Stimulated activated CD4-positive, alpha-beta T cell treated with anti-CD3 and anti-CD28 coated beads, Interleukin-1b, Interleukin-23, amount 100 ng/mL, for 1 hour (primary cell): ENCODE measurements at places on chromosomes 4 and X.
A peak's percentile ranks its signal among the peaks of the same experiment; 100 is the strongest.

- DNase-seq = no peak
Measured at GRCh38 chrX:110125446-110126162, 122.7 kb downstream of the TMEM164 start.

DNA sequence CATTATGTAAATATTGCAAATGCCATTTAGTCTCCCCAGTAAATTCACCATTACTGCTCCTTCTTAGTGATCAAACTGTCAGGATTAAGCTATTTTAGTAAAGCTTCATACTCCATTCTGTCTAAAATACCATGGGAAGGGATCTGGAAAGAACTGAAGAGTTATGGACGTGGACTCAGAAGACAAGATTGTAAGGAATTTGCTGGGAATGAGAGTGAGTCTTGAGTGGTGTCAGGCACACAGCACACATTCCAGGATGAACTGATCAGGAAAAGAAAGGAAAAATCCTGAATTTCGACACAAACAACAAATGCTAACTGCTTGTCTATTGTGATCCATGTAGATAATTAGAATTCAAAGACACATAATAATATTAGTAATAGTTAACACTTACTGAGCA lies 311.0 kb downstream of the CENPC start:
- no peak for DNase-seq

DNA sequence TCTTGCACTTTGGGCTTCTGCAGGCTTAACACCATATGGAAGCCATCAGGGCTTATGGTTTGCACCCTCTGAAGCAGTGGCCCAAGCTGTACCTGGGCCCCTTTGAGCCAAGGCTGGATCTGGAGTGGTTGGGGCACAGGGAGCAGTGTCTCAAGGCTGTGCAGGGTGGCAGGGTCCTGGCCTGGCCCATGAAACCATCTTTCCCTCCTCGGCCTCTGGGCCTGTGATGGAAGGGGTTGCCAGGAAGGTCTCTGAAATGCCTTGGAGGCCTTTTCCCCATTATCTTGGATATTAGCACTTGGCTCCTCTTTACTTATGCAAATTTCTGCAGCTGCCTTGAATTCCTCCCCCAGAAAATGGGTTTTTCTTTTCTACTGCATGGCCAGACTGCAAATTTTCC lies 134.7 kb upstream of the USP9X start:
- no peak for DNase-seq

DNA sequence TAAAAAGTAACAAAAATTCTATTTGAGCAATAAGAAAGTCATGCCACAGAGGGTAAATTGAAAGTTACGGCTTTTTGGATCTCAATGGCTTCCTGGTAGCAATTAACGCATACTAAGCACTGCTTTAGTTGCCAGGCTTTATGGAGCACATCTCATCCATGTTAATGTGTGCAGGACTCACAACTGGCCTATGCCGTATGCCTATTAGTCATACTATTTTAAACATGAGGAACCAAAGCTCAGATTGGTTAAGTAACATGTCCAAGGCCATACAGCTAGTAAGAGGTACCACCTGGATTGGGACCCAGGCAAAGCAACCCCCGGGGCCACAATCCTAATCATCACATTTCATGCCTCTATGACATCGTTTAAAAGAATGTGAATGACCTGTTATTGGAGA lies 17.1 kb downstream of the DAPP1 start:
- no peak for DNase-seq

GRCh38 chrX:136755411-136755810 lies 25.3 kb downstream of the ARHGEF6 start:
- DNase-seq = no peak

DNA sequence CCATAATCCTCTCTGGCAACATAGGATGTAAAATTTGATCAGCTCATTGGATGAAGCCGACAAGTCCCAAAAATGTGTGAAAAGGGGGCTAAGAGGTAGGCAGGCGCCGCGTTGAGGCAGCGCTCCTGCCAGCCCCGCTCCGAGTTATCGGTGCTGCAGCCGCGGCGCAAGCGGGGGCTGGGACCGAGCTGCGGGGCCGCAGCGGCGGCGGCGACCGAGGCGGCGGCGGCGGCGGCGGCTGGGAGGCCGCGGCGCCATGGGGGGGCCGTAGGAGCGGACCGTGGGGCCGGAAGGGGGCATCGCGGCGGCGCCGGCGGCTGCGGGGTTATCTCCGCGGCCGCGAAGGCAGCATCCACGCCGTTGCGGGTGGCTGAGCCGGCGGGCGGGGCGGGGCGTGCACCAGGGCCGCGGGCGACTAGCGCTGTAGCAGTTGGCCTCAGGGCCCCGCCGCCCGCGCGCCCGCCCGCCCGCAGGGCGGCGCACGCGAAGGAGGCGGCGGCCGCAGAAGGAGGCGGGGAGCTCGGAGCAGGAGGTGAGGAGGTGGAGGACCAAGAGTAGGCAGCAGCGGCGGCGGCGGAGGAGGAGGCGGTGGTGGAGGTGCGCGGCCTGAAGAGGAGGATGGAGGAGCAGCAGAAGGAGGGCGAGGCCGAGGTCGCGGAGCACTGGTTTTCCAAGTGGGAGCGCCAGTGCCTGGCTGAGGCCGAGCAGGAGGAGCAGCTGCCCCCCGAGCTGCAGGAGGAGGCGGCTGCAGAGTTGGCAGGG lies 126.0 kb upstream of the CXorf66 start:
- no peak for DNase-seq

DNA sequence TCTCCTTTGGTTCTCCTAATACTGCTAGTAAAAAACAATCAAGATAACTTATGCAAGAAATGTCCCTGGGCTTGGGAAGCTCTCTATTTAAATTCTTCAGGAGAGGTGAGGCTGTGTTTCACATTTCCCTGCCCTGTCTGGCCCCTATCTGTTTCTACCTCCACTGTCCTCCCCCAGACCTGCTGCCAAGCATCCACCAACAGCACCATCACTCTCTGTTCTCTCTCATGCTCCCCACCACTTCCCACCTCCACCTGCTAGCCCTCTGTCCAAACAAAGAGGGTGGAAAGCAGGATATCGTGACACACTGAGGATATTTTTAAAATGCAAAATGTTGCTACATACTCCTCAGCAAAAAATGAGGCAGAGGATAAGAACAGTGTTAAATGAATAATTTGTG lies 88.4 kb upstream of the NAP1L5 start:
- DNase-seq = no peak

GRCh38 chr4:45353161-45353560 lies 626.8 kb upstream of the GNPDA2 start:
- no peak for DNase-seq

- DNase-seq = no peak
Measured at GRCh38 chr4:98546910-98547594, 111.4 kb downstream of the TSPAN5 start.

- no peak for DNase-seq
Measured at GRCh38 chr4:108247387-108248049, 78.8 kb upstream of the LEF1 start.

DNA sequence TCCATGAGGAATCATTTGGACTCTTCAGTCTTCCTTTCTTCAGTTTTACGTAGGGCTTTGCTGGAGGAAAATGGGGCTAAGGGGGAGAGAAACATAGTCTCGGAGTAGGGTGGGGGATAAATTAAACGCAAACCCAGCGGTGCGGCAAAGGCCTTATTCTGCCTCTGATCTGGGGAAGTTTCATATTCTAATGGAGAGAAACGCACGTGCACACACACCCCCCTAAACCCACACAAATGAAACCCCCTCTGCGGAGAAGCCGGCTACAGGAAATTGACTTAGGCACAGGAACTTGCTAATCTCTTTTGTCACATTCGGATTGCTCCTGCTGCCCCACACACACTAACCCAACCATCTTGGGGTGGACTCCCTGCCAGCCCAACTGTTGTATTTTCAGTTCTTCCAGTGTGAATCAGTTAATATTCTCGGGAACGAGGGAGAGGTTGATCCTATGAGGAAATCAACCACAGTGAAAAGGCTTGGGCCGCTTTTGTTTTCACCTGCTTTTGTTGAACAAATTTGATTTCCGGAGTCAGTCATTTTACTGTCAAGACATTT lies at the start of gene RHOH:
RHOH (plus strand) TSS at position 308 of the 558 bp plus-strand sequence. CDS start 46,356 bp downstream, outside the sequence.
- peak; percentile 38 for DNase-seq

- DNase-seq = no peak
Measured at GRCh38 chrX:136784231-136784630, 3.5 kb upstream of the ARHGEF6 start.
